ELR (cell line): ENCODE measurements at places on chromosomes 1 and 21.

DNA sequence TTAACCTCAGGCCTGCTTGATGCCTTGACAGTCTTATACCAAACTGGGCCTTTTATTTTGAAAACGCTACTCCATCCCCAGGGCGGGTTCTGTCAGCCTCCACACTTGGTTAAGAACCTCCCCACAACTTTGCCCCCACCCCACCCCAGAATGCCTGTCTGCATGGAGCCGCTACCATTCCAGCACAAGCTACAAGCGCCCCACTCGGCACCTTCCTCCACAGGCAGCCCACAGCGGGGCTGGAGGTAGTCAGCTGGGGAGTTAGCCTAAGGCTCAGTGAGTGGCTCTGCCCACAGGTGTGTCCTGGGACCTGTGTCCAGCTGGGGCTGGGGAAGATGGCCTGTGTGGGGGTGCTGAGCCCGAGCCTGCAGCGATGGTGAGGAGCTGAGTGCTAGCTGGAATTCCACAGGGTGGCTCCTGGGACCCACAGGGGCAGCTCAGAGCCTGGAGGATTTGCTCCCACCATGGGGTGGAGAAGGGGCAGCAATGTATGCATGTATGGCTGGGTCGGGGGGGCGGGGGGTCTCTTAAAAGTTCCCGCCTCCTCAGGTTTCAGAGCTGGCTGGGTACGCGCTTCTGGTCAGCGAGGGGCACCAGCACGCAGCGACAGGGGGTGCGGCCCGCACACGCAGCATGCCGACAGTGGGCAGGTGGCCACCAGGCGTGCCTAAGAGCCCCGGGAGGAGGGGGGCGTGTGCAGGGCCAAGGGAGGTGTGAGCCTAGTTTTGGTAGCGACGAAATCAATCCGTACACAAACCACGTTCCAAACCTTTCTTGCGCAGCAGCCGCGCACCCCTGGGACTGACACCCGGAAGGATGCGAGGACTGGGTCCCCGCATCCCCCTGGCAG lies 917 bp downstream of the ETNK2 start:
- DNase-seq: no peak

DNA sequence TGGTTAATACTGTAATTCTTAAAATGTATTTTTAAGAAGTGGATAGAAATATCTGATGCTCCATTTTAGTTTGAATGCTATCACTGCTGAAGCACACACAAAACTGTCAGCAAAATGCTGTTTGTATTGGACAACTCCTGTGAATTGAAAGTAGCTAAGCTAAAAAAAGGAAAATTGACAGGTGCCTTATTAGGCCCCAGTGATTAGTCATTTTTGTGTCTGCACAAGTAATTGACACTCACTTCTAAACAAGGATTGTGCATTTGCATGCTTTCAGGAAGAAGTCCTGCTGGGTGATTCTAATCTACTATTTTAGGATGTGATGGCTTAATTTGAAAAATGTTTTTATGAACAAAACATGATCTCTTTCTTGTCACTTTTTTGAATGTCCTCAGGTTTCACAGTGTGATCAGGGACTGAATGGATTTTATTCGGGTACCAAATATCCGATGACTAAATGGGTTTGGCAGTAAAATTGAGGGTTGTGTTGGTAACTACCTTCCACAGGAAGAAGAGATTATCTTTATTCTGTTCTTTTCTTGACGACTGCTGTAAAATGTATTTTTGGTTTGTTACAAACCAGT lies 13.0 kb upstream of the MAP3K7CL start:
- no peak for DNase-seq

DNA sequence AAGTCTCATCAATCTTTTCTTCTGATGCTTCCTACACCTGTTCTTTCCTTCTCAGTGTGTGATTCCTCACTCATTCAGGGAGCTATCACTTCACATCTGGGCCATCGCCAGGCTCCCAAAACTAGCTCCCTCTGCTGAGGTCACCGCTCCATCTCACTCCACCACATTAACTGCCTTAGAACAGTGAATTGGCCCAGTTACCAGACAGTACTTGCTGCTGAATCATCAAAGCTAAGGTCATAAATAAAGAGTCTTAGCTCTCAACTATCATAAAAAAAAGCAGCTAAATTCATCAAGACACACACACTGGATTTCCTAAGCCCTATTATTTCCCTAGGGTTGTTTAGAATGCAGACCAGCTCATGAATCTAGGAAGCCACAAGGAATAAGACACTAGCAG lies 18.8 kb upstream of the SRM start:
- DNase-seq: no peak

DNA sequence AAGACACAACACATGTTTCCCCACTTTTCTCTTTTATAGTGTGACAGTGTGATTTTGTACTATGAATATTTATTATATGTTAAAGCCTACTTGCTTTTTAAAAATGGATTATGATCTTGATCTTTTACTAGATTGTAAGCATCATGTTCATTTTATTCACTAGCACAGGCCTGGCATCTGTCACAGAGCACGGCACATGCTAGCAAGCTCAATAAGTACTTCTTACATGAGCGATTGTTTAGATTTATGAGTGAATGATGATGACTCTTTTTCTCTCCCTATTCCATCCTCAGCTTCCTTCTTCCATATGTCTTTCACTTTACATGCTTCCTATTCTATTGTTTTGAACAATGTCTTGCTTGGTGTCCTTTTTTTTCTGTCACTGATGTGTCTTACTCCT lies 1454.1 kb downstream of the MRPL39 start:
- DNase-seq: peak; percentile 17

- peak; percentile 54 for DNase-seq
Observed at GRCh38 chr1:7899741-7900140, 40.9 kb downstream of the TNFRSF9 start.

DNA sequence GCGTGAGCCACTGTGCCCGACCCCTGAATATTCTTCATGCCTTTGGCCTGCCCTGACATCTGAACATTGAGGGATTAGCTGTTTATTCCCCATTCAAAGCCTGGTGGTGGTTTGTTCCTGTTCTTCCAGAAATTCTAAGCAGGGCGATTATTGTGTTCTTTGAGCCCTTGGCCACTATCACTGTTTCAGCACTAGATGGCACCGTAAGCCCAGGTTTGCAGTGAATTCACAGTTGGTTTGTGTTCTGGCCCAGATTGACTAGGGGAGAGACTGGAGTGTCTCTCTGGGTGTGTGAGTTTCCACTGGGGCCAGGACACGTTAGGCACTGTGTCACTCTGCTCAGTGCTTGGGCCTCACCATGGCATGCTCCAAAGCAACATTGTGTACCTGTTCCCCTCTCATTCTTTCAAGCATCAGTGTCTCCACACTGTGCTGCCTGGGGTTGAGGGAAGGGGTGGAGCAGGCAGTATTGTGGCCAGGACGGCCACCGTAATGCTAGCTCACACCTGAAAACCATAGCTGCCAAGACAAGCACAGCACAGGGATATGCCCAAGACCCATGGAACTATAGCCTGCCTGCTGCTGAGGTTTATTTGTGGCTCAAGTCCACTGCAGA lies 52.7 kb downstream of the PKN2 start:
- DNase-seq: peak; percentile 67

- DNase-seq: no peak
Observed at GRCh38 chr1:223664106-223664505, 1.4 kb downstream of the CAPN8 start.

DNA sequence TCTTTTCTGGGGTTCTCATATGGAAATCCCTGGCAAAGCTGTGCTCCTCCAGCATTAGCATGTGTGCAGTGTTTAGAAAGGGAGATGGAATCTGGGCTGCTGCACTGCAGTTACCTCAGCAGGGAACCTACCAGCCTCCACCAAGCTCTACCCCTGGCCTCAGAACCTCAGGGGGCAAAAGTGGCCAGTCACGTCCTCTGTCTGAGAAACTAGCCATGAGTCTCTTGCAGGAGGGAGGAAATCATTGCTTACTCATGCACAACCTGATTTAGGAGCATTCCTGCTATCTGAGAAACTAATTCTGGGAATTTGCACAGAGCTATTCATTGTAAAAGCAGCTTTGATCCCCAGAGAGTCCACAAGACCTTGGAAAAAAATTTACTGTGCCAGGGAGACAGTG lies 80.6 kb upstream of the IPO9 start:
- peak; percentile 97 for DNase-seq

DNA sequence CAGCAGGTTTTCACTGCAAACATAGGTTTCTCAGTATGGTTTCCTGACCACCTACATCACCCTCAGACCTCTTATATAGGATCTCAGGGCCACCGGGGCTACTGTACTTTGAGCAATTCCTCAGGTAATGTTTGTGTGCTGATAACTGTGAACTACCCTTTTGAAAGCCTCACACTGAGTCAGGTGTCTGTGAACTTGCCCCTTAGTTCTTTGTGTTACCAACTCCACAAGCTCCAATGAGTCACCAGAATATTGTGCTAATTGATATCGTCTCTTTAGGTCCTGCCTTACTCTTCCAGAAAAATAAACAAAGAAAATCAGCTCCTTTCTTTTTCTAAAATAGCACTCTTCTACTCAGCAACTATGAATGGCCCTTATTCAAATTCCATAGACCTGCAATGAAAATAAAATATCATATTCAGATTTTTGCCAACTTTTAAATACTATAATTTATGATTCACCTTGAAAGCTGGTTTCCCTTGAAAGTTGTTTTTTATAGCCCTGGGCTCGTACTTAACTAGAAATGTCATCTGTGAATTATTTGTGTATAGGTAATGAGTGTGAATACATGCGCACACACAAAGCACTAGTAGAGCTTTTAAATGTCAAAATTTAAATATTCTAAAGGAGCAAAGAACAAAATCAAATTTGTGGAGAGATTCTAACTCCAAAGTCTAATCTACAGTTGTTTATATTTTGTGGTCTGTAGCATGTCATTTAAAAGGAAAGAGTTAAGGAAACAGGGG lies 88.1 kb upstream of the WARS2 start:
- no peak for DNase-seq

DNA sequence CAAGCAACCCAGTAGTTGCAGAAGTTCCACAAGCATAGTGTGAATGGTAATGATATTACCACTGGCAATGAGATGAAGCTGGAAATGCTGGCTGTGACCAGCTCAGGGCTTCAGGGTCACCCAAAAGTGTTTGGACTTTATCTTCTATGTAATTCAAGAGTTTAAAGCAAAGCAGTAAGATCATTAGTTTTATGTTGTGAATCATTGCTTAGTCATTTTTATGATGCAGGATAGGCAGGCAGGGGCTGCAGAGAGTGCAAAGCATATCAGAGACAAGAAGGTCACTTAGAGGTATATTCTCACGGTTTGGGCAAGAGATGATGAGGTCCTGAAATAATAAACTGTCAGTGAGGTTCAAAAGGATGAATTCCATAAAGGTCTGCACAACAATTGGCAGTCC lies 147.4 kb downstream of the OLFM3 start:
- peak; percentile 43 for DNase-seq

DNA sequence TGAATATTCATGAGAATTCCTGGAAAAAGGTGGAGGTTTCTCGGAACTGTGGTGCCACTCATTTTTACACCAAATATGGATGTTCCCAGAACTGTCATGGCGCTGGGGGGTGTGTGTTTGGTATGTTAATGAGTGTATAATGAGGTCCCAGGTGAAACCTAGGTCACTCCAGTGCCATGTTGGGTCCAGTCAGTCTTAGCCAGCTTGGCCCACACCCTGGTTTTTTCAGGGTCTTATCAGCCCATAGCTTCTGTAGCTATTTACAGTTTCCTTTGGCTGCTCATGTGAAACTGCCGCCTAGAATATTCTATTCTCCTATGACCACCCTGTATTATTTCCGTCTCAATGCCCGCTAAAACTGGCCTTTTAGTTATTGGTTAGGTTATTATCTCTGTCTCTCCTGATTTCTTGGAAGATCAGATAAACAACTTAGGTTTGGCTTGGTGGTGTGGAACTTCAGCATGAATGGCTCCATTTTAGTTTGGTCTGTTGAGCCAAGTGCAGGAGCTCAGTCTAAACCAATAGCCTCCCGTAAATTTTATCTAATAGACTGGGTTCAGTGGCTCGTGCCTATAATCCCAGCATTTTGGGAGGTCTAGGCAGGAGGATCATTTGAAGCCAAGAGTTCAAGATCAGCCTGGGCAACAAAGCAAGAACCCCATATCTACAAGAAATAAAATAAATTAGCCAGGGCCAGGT lies 42.1 kb upstream of the EDARADD start:
- DNase-seq: no peak

- no peak for DNase-seq
Observed at GRCh38 chr1:106789686-106790085, 266.8 kb upstream of the PRMT6 start.

GRCh38 chr1:63368131-63368530 lies 704 bp downstream of the ALG6 start:
- DNase-seq: peak; percentile 25

DNA sequence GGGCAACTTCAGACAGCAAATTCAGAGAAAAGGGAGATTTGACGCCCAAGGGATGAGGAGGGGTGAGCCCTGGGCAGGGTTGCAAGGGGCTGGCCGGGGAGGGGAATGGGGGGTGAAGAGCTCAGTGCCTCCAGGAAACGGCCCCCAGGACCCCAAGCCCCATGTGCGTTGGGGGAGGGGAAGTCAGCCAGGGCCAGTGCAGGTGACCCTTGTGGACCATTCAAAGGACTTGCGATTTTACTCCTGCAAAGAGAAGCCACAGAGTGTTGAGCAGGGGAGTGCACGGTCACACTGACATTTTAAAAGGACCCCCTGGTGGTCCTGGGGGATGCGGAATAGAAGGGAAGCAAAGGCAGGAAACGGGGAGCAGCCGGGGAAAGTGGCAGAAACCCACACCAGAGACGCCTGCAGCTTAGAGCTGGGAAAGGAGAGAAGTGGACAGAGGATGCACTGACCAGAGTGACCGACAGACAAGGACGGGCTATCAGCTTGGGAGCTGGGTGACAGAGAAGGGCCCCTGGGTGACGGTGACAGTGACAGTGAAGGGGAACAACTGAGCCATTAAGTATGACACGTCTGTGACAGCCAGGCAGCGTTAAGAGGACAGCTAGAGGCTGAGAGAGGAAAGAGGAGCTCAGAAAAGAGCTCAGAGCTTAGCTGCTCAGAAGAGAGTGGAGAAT lies 54.0 kb upstream of the TMEM51 start:
- no peak for DNase-seq

DNA sequence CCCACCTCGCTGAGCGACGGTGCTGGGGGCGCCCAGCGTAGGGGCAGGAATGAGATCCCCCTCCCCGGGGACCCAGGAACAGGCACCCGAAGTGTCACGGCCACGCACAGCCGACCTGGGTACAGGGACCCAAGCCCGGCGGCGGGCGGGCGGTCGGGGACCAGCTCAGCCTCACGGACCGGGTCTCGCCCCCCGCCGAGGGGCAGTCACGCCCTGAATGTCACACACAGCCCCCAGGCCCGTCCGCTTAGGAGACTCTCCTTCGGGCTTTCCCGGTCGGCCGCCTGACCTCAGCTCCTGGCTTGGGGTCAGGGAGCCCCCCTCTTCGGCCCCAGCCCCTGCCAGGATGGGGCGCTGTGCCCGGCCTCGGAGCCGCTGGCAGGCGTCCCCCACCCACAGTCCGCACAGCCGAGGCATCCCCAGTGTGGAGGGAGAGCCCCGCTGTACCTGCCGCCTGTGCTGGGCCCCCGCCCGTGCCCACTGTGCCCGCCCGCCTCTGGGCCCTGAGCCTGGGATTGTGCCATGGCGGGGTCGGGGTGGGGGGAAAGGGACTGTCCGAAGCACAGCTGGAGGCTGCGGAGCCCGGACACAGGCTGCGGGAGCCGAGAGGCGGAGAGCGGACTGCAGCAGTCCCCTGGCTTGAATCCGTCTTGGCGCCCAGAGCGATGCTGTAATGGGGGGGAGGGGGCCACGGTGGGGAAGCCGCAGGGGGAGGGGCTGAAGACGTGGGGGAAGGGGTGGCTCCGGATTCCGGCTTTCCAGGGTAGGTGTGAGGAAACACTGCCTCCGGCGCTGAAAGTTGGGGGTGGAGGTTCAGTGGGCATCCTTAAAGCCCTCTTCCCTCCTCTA lies 627 bp upstream of the DLGAP3 start:
- no peak for DNase-seq
